ENCODE measurements at places on chromosomes 1 and 21. TPM values are rescaled to one million over a fixed set of nuclear protein-coding genes. Genes with fewer than 3 reads are reported as not detected.

- no peak for DNase-seq
Observed at GRCh38 chr1:57578680-57579079, 154.8 kb upstream of the DAB1 start.

- DNase-seq = peak; percentile 27
Observed at GRCh38 chr1:31335007-31335406, 37.9 kb downstream of the FABP3 start.

The SELL gene
- 2.2 TPM for polyA plus RNA-seq

The BTG3 gene
- 29.2 TPM for polyA plus RNA-seq

The NUDT4B gene
- polyA plus RNA-seq = not detected
